ENCODE measurements at places on chromosomes 13 and 19.

GRCh38 chr19:2494447-2495129 is 18.7 kb downstream of the GADD45B start:
- peak; percentile 82 for DNase-seq

- DNase-seq, result no peak
These were observed 207.8 kb downstream of the RFC3 start for GRCh38 chr13:34025746-34026145.

GRCh38 chr19:45283443-45284033 is 32.5 kb downstream of the MARK4 start:
- no peak for DNase-seq

- no peak for DNase-seq
These were observed 171.5 kb downstream of the OLFM4 start for GRCh38 chr13:53200075-53200474.

DNA sequence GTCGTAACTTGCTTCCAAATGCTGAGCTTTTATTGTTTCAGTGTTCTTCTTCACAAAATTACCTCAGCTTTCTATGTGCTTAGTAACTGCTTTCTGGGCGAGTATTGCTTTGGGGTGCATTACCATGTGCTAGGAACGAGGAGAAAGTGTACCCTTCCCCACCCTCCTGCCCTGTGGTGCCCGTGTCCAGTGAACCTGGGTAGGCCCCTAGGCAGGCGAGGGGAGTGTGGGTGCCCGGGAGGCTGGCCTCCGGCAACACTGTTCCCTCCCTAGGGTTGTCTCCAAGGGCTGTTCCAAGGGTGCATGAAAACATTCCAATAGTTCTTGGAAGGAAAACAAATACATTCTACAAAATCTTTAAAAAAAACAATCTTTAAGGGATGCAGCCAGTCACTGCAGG is 216.5 kb upstream of the SOX1 start:
- no peak for DNase-seq

DNA sequence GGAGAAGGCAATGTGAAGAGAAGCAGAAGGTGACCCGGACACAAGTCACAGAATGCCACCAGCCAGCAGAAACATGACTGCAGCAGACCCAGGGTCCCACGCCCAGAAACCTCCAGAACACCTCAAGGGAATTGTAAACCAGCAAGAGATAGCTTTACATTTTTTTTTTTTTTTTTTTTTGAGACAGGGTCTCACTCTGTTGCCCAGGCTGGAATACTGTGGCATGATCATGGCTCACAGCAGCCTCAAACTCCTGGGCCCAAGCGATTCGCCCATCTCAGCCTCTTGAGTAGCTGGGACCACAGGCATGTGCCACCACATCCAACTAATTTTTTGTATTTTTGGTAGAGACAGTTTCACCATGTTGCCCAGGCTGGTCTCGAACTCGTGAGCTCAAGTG is 10.5 kb upstream of the CEACAM20 start:
- DNase-seq, result no peak
